ENCODE measurements at places on chromosomes 7 and 10.
A peak's percentile ranks its signal among the peaks of the same experiment; 100 is the strongest.

- DNase-seq, result no peak
Observed at GRCh38 chr7:46291601-46292150, 370.6 kb upstream of the IGFBP3 start.

DNA sequence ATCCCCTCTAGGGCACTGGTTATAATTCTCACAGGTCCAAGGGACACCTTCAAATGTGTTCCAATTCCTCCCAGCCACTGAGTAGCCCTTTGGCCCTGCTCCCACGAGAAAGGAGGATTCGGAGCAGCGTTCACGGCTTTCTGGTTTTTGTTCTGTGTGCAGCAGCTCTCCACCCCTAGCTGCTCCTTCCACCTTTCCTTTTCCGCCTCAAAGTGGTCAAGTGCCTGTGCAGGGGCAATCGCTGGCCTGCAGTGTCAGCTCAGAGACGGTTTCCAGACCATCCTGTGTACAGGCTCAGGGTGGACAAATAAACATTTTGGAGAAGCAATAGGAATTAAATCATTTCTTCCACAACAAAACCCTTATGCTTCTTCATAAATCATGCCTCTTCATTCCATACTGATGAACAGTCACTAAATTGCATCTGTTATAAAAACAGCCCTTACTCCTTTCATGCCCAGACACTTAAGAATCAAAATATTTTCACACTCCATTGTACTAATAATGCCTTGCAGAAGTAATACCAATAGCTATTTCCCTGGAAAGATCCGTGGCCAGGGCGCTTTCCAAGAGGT, 1.1 kb downstream of the KIAA1549 start:
- DNase-seq, result no peak

DNA sequence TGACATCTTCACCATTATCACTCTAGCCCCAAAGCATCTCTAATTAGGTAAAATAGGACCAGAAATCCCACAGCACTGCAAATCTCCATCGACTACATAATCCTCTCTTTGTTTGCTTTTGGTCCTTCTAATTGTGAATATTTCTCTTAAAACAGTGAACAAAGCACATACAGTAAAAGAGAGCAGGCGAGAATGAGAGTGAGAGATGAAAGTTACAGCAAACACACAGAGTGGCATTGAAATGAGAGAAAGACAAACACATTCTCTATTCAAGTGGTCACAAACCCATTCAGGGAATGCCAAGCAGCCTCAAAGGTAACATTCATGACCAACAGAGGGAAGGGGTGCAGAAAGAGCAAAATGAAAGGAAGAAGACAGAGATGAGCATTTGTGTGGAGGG, 109.8 kb upstream of the PTN start:
- no peak for DNase-seq

- DNase-seq, result no peak
Observed at GRCh38 chr10:60394446-60394845, 4.8 kb upstream of the ANK3 start.

DNA sequence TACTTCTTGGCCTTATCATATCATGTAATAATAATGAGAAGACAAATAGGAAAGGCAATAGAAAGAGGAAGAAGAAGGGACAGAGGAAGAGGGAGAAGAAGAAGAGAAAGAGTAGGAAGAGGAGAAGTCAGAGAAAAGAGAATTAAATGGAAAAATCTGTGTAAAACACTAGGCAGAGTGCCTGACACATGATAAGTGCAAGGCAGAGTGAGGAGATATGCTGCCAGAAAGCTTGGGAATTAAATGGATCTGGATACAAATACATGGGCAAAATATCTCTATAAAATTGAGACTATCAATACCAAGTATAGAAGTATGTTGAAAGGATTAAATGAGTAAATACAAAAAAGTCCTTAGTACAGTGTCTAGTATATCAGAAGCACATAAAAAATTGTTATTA, 124.8 kb downstream of the CACNA2D1 start:
- DNase-seq, result no peak

DNA sequence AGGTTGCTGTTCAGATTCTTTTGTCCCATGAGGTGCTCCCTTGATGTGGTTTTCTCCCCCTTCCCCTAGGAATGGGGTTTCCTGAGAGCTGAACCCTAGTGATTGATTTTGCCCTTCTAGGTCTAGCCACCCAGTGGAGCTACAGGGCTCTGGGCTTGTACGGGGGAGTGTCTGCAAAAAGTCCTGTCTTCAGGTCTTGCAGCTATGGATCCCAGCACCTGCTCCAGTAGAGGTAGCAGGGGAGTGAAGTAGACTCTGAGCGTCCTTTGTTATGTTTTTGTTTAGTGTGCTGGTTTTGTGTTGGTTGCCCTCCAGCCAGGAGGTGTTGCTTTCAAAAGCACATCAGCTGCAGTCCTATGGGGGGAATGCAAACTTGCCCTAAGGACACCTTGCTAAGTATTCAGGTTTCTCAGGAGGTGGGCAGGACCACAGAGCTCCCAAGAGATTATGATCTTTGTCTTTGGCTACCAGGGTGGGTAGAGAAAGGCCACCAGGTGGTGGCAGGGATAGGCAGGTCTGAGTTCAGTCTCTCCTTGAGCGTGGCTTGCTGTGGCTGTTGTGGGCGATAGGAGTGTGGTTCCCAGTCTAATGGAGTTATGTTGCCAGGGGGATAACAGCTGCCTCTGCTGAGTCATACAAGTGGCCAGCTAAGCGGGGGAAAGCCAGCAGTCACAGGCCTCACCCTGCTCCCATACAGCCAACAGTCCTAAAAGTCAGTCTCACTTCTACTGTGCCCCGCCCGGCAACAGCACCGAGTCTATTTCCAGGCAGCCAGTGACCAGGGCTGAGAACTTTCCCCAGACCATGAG, 92.4 kb upstream of the JCAD start:
- DNase-seq, result peak; percentile 24
